ENCODE measurements at places on chromosomes 1 and 21.
A peak's percentile ranks its signal among the peaks of the same experiment; 100 is the strongest.

GRCh38 chr1:224541901-224542630 lies 74.1 kb upstream of the CNIH3 start:
- no peak for DNase-seq

GRCh38 chr1:204706838-204707509 lies 21.4 kb upstream of the LRRN2 start:
- no peak for DNase-seq

- DNase-seq = no peak
These were observed 16.4 kb downstream of the FOXJ3 start for GRCh38 chr1:42318601-42319000.

DNA sequence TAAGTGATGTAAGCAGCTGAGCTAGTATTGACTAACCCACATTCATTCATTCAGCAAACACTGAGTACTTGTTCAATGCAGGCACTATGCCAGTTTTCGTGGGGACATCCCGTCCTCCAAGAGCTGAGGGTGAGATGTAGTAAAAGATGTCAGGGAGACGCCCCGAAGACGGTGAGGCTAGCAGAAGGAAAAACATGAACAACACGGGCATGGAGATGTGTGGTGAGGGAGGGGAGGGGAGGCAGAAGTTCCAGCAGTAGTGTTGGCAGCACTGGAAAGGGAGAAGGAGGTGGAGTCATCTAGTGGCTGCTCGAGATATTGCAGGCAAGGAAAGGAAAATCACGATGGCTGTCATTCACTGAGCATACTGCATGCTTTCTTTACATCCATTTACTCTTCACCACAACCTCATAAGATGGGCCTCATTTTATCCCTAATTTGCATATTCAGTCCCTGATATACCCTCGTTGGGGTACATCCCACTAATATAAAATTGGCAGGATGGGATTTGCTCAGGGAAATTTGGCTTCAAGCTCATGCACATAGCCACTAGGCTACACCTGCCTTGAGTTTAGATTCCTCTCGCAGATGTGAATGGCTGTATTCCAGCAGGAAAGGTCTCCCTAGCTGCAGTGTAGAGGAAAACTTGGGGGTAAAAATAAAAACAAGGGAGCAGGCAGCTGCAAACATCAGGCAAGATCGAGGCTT lies 14.5 kb downstream of the PDZK1IP1 start:
- DNase-seq = no peak

DNA sequence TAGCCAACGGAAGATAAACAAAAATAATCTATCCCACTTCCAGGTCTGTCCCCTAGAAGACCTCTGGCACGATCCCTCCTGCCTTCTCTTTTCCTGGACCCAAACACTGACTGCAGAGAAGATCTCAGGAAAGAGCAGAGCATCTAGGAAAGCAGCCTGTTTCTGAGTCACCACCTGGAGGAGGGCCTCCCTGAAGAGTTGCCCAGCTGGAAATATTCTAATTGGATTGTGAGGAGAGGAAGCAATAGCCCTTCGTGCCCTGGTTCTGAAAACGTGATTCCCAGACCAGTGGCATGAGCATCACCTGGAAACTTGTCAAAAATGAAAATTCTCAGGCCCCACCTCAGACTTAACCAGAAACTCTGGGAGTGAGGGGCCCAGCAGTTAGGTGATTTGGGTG lies 411.1 kb downstream of the SETD4 start:
- peak; percentile 29 for DNase-seq

- DNase-seq = no peak
These were observed 15.7 kb upstream of the C1orf146 start for GRCh38 chr1:92201973-92202372.

GRCh38 chr1:88744142-88744541 lies 60.1 kb downstream of the PKN2 start:
- DNase-seq = no peak

DNA sequence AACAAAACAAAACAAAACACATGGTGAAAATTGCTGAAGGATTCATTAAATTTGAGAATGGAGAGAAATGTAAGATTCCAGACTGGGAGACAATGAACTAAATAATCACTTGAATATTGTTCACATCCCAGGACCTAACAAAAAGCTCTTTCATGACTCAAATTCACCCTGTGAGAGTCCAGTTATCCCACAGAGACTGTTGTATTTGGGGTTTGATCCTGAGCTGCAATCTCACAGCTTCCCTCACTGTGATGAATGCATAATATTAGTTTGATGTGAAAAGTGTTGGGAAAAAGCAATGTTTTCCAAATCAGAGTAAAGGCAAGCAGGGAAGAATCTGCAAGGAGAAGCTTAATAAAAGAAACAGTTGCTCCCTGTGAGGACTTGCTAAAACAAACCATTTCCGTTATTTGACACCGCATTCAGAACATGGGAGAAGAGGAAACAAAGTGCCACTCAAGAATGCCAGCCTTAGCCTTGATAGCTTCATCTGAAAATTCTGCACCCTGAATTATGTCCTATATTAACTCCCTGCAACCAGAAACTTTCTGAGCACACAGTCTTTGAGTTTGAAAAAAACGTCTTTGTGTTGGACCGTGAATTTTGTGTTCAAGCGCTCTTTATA lies 208.8 kb downstream of the DAB1 start:
- peak; percentile 6 for DNase-seq

GRCh38 chr1:84700070-84700469 lies 9.8 kb upstream of the SSX2IP start:
- DNase-seq = no peak

DNA sequence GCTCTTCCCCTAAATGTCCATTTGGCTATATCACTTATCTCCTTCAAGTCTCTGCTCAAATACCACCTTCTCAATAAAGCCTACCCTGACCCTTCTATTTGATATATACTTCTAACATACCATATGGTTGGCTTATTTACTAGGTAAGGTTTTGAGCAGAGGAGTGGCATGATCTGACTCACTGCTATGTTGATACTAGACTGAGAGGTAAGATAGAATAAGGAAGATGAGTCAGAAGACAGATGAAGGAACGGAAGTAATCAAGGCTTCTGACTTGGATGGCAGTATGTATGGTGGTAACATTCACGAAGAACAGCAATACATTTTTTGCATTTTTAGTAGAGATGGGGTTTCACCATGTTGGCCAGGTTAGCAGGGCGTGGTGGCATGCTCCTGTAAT lies 4.8 kb upstream of the HRNR start:
- DNase-seq = no peak

- peak; percentile 6 for DNase-seq
These were observed 66.1 kb upstream of the PLA2G4A start for GRCh38 chr1:186762653-186763052.

DNA sequence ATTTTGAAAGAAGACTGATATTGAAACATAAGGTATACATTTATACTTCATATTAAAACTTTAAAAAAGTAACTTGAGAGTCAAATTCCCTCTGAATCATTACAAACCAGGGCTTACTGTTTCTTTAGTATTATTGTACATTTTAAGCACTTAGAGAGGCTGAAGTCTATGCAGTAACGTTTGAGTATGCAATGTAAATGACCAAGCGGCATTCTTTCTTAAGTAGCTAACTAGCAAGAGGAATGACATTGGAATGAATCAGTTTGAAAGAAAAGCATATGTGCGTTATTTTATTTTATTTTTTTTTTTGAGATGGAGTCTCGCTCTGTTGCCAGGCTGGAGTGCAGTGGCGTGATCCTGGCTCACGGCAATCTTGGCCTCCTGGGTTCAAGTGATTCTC lies 24.3 kb downstream of the WNT2B start:
- no peak for DNase-seq

- no peak for DNase-seq
These were observed 42.9 kb downstream of the MAGI3 start for GRCh38 chr1:113433184-113433583.

DNA sequence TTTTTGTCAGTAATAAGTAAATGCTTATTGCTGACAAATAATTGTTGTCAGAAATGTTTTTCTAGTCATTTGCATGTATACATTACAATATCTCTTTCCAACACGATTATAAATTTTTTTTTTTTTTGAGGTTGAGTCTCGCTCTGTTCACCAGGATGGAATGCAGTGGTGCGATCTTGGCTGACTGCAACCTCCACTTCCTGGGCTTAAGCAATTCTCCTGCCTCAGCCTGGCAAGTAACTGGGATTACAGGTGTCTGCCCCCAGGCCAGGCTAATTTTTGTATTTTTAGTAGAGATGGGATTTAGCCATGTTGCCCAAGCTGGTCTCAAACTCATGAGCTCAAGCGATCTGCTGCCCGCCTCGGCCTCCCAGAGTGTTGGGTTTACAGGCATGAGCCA lies 72.0 kb upstream of the ATF3 start:
- no peak for DNase-seq

DNA sequence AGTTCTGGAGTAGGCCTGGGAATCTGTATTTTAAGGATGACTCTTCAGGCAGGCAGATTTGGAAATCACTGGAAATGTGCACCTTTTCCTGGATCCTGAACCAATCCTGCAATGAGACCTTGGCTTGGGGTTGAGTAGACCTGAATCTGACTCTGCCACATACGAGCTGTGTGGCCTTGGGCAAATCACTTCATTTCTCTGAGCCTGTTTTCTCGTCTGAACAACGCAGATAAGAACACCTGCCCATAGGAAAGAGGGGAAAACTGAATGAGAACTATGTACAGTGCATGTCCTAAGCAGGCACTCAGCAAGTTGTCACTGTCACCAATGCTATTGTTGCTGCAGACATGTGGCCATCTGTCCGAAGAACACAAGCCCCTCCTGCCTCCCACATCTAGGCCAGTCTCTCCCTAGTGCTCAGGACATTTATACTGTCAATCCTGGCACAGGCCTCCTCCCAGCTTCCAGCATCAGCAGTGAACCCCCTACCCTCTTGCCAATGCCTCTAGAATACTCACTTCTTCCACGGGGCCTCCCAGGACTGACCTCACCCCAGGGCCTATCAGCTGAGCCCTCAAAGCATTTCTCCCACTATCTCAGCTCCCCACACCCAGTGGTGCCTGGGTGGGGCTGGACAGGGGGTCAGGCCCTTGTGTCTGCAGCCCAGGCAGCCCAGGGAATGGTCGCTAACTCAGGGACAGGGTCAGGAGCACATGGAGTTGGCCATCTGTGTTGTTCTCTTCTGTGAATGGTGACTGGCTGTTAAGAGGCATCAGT lies 88.8 kb upstream of the ZBTB40 start:
- DNase-seq = no peak

GRCh38 chr1:176866011-176866714 lies 298.3 kb downstream of the ASTN1 start:
- no peak for DNase-seq

DNA sequence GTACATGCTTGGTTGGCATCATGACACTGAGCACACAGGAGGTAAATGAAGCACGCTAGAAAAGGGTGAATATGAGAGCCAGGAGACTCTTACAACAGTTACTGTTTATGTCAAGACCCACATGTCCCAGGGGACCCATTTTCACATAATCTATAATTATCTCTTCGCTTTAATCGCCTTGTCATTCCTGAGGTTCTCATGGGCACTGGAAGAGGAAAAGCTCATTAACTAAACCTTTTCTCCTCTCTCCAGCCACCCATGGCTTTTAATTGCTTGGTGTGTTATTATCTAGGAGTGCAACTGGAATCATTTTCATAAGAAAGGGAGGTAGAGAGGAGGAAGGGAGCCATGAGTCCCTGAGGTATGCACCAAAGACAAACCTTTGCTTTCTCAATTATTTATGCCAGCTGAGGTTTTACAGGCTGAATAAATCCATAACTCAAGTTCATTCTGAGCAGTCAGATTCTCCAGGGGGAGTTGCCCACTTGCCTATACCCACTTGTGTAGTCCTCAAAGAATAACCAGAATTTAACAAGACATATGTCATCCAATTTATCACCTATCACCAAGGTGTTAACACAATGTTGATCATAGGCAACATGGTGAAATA lies 77.4 kb downstream of the ACBD6 start:
- DNase-seq = no peak

GRCh38 chr1:240092301-240093119 lies 827 bp downstream of the FMN2 start:
- DNase-seq = no peak

GRCh38 chr21:35202431-35202830 lies 153.3 kb upstream of the RUNX1 start:
- no peak for DNase-seq

GRCh38 chr1:201085902-201086735 lies 26.1 kb downstream of the CACNA1S start:
- no peak for DNase-seq

- DNase-seq = no peak
These were observed 100.9 kb downstream of the TSEN15 start for GRCh38 chr1:184152434-184152898.

- DNase-seq = no peak
These were observed 50.4 kb upstream of the CXADR start for GRCh38 chr21:17462276-17462981.

- DNase-seq = no peak
These were observed 54.6 kb downstream of the SIM2 start for GRCh38 chr21:36753556-36753955.

- no peak for DNase-seq
These were observed 30.7 kb upstream of the STMN1 start for GRCh38 chr1:25936947-25937346.

GRCh38 chr1:29325675-29326074 lies 89.4 kb downstream of the PTPRU start:
- DNase-seq = no peak

DNA sequence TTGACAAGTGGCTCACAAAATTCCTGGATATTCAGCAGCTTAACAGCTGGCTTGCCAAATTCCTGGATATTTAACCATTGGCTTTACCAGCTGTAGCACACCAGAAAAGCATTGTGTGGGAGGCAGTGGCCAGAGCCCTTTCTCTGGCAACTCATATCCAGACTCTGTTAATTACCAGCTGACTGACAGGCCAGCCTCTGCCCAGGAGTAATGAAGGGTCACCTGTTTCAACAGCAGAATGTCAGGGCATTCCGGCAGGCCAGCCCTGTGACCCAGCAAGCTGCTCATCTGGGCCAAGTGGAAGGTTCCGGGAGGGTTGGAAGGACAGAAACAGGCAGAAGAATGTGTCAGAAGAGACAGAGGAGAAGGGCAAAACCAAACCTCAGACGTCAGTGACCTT lies 35.2 kb upstream of the KIRREL1 start:
- DNase-seq = no peak

GRCh38 chr1:43952731-43953346 lies 6.1 kb downstream of the IPO13 start:
- DNase-seq = peak; percentile 94

DNA sequence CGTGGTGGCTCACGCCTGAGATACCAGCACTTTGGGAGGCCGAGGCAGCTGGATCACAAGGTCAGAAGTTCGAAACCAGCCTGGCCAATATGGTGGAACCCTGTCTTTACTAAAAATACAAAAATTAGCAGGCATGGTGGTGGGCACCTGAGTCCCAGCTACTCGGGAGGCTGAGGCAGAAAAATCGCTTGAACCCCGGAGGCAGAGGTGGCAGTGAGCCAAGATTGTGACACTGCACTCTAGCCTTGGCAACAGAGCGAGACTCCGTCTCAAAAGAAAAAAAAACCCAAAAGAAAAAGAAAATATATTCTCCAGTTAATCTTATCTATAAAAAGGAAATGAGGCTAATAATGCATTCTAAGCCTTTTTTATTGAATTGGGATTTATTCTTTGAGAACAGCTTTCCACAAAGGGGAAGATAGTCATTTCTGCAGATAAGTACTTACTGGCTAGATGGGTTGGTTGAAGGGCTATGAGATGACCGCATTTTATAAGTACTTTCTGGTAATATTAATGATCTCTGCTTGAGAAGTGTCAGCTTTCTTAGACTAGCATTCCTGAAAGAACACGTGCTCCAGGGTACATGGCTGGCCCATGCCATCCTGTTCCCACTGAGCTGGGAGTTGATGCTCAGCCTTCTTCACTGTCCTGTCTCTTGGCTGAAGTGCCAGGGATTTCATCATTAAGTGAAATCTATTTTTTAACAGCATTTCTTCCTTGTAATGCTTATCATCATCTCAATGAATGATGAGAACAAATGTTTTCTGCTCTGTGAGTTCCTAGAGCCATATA lies 57.9 kb downstream of the SASS6 start:
- DNase-seq = no peak

GRCh38 chr1:19969898-19970660 lies 9.3 kb downstream of the PLA2G2A start:
- DNase-seq = no peak
